ENCODE measurements at places on chromosomes 3 and 15.

DNA sequence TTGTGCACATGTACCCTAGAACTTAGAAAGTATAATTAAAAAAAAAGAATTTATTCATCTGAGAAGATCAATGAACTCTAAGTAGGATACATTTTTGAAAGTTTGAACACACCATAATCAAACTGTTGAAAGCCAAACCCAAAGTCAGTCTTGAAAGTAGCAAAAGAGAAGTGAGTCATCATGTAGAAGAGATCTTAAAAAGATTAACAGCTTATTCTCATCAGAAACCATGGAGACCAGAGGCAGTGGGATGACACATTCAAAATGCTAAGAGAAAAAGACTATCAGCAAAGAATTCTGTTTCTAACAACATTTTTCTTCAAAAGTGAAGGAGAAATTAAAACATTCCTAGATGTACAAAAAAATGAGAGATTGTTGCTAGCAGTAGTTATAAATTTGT is 60.7 kb downstream of the TIMP4 start:
- DNase-seq, result no peak

GRCh38 chr15:90711418-90711824 is 5.7 kb upstream of the BLM start:
- no peak for DNase-seq

DNA sequence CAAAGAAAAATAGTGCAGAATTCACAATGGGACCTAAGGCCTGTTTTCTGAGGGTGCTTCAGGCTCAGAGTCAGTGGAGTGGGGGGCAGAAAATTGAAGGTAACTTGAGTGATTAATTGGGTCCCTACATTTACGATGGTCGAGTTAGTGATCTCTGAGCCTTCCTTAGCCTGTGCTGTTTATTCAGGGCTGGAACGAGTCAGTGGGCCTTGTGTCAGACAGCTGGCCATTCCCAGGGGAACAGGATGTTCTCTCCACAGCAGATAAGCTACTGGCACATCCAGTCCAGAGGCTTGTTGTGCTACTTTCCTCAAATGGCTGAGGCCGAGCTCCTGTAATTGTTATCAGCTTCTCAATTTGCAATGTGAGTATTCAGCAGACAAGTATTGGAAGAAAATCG is 29.2 kb upstream of the CNTN3 start:
- no peak for DNase-seq

DNA sequence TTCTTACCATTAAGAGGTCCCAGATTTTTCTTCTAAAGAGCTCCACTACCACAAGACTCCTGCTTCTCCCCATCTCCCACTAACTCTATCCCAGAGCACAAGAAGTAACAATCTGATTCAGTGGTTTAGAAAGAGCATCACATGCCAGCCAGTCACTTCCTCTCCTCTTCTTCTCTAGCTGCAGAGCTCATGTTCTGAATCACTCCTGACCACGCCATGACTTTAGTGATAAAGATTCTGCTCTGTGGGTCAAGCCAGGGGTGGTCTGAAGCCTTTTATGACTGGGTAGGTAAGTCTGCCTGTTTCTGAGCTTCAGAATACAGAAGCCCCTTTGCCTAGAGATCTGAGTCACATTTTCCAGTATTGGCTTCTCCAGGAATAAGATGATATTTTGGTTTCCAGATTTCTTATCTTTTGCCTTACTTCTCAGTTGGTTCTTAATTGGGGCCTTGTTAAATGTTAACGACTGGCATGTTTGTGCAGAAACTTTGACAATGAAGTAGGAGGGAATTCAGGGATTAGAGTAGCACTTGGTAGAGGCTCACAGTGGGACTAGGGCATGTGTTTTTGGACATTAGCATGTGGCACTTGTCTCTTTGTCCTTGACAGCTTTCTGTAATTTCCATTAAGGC is 27.6 kb upstream of the ADAMTSL3 start:
- DNase-seq, result peak; percentile 3

- DNase-seq, result peak; percentile 39
Measured at GRCh38 chr3:57890874-57891273, 117.3 kb upstream of the FLNB start.

- DNase-seq, result no peak
Measured at GRCh38 chr15:62510791-62511190, 345.7 kb upstream of the C2CD4B start.
